Activated T-cell treated with anti-CD3 and anti-CD28 coated beads, Interleukin-2, amount 50 U/mL, for 24 hours (primary cell): ENCODE measurements at places on chromosomes 7 and 10.

DNA sequence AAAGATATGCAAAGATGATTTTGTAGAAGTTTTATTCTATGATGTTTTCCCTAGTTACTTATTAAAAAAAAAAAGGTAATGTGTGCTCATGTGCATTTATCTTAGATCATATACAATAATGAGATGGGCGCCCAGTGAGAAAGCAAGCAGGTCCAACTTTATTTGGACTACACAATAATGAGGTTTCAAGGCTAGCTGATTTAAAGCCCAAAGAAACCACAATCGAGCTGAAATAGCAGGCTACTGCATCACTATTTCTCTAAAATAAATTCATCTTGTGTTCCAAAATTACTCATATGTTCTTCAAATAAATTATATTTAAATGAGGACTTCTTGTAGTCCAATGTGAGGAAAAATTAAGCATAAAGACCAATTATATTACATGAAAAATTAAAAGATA, 110.1 kb downstream of the JMJD1C start:
- peak overlapping the region; percentile 64 for H3K27ac ChIP-seq
- H3K4me1 ChIP-seq = peaks cover 32% of the 10 kb centered on the region
- no peaks in the 10 kb centered on the region for H3K36me3 ChIP-seq
- H3K4me3 ChIP-seq = no peak overlapping the region

DNA sequence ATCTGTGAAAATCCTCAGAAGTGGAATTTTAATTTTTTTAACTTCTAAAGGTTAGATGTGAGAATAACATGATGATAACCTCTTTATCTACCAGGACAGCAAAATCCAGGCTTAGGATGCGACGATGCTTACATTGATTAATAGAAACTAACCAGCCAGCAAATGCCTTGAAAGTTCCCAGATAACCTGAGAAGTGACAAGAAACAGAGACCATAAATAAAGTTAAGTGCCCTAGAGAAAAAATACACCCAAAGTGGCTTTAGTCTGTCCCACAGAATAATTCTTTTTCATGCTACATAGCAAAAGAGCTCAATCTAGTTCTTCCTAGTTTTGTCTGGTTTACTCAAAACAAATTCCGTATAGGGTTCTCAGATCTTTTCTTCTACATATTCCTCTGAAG, 262.7 kb downstream of the WDR11 start:
- H3K27me3 ChIP-seq = no peaks in the 10 kb centered on the region
- no peaks in the 10 kb centered on the region for H3K4me1 ChIP-seq
- H3K36me3 ChIP-seq = no peaks in the 10 kb centered on the region
- no peak overlapping the region for H3K27ac ChIP-seq
- DNase-seq = no peak

DNA sequence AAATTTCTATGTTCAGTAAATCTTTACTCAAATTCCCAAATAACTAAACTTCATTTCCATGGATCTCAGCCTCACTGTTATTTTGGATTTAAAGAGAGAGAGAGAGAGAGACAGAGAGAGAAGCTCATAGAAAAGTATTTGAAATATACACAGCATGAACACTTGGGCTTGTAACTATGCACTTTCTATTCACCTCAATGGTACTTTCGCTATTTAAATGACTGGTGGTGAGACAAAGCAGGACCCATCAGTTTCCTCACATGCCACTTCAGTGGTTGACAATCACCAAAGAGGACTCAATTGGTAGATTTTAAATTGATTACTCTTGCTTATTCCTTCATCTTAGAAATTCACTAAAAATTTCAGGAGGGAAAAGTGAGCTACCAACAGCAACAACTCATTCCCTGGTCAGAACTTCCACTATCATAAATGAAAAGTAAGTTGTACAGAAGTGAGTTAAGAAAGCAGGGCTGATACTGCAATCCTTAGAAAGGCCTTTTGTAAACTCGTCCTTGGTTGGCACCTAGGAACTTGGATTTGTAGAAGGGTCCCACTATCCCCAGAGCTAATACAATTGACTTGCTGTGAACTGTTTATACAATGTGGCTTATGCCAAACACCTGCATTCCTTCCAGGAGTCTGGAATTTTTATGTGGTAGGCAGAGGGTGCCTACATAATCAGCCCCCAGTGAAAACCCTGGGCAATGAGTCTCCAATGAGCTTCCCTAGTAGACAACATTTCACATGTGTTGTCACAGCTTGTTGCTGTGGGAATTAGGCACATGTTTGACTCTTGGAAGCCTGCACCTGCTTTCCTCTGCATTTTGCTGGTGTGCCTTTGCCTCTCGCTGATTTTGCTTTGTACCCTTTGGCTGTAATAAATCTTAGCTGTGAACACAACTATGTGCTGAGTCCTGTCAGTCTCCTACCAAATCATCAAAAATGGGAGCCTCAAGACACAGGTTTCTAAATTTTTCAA, 10.8 kb downstream of the ERLIN1 start:
- H3K4me3 ChIP-seq = peak overlapping the region; percentile 52
- DNase-seq = no peak
- peaks cover 89% of the 10 kb centered on the region for H3K36me3 ChIP-seq
- peaks cover 53% of the 10 kb centered on the region for H3K4me1 ChIP-seq
- no peaks in the 10 kb centered on the region for H3K27me3 ChIP-seq
- H3K27ac ChIP-seq = peak overlapping the region; percentile 80

- H3K27me3 ChIP-seq = no peaks in the 10 kb centered on the region
- H3K36me3 ChIP-seq = no peaks in the 10 kb centered on the region
- no peaks in the 10 kb centered on the region for H3K4me1 ChIP-seq
- H3K4me3 ChIP-seq = no peak overlapping the region
Measured at GRCh38 chr7:121752706-121753105, 120.3 kb upstream of the PTPRZ1 start.

GRCh38 chr7:36155811-36156361, 2.8 kb downstream of the EEPD1 start:
- H3K27me3 ChIP-seq = no peaks in the 10 kb centered on the region
- H3K27ac ChIP-seq = no peak overlapping the region
- H3K4me3 ChIP-seq = no peak overlapping the region
- DNase-seq = no peak
- H3K36me3 ChIP-seq = no peaks in the 10 kb centered on the region

- no peak for DNase-seq
- H3K4me3 ChIP-seq = no peak overlapping the region
- H3K27me3 ChIP-seq = no peaks in the 10 kb centered on the region
- no peaks in the 10 kb centered on the region for H3K36me3 ChIP-seq
- no peak overlapping the region for H3K27ac ChIP-seq
Measured at GRCh38 chr10:126407831-126408230, 19.6 kb upstream of the ADAM12 start.

DNA sequence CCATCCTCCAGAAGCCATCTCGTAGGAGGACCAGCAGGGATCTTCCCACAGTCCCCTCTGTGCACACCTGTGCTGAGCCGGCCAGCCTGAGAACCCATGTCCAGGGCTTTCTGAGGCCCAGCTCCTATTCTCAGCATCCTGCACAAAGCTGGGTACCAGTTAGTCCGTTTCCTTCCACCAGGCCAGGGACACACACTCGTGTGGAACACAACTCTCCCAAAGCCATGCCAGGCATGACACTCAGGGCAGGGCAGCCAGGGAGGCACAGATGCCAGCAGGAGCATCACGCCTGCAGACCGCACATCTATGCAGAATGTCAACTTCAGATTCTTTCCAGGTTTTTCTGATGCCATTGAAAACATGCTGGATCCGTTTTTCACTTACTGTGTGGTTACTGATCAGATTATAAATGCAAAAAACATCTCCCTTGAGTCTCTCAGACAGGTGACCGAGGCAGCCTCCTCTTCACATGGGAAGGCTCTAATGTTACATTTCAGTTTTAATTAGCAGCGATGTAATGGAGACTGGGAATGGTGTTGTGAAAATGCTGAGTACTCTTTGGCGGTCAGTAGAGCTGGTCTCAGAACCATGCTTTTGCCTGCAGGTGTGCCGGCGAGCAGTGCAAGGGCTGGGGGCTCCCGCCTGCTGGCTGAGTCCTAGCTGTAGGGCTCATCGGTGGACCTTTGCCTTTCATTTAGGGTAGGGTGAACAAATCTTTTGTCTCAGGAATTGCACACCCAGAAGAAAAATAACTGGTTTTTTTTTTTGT, 3.3 kb upstream of the SUN1 start:
- H3K4me3 ChIP-seq = no peak overlapping the region
- H3K36me3 ChIP-seq = peaks cover 33% of the 10 kb centered on the region
- H3K27ac ChIP-seq = no peak overlapping the region
- peaks cover 70% of the 10 kb centered on the region for H3K4me1 ChIP-seq
- no peak for DNase-seq

- no peaks in the 10 kb centered on the region for H3K4me1 ChIP-seq
- H3K36me3 ChIP-seq = no peaks in the 10 kb centered on the region
- no peak overlapping the region for H3K4me3 ChIP-seq
- H3K27me3 ChIP-seq = no peaks in the 10 kb centered on the region
Measured at GRCh38 chr10:127047878-127048238, 142.6 kb downstream of the DOCK1 start.

DNA sequence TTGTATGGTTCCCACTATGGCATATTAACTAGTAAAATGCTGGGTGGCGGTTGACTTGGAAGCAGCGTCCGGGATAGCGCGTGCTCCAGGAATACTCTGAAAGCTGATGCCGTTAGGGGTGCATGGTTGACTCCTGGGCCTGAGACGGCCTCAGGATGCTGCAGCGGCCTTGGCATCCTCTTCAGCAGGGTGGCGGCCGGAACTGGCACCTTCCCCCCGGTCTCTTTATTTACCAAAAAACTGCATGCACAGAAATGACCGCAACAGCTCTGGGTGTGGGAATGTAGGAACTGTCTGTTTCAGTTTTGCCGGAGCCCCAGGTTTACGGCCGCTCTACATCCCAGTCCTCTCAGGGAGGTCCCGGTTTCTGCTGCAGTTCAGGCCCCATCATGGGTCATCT, 28.8 kb downstream of the PFKP start:
- no peak for DNase-seq
- peak overlapping the region; percentile 96 for H3K27ac ChIP-seq
- H3K4me1 ChIP-seq = peaks cover 72% of the 10 kb centered on the region
- H3K4me3 ChIP-seq = peak overlapping the region; percentile 60

DNA sequence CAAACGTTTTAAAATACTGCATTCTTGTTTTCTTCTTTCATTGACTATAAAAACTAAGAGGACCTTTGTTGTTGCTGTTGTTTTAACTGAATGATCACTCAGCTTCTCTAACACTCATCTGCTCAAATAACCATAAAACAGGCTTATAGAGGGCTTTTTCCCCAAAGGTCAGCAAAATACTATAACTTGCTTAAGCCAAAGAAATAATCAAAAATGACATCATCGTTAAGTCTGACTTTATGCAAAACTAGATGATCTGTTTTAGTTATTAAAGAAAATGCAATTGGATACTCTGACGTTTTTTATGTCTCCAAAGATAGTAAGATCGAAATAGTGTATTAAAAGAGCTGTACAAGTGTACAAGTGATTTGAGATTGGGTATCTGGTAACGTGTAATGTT, 152.9 kb downstream of the SEMA3A start:
- H3K4me1 ChIP-seq = no peaks in the 10 kb centered on the region
- no peak overlapping the region for H3K27ac ChIP-seq
- no peaks in the 10 kb centered on the region for H3K36me3 ChIP-seq

GRCh38 chr7:73976761-73977618, 51.0 kb upstream of the ELN start:
- H3K4me3 ChIP-seq = no peak overlapping the region
- no peaks in the 10 kb centered on the region for H3K4me1 ChIP-seq
- H3K27me3 ChIP-seq = peaks cover 11% of the 10 kb centered on the region
- H3K36me3 ChIP-seq = no peaks in the 10 kb centered on the region
- no peak for DNase-seq
- H3K27ac ChIP-seq = no peak overlapping the region

- no peaks in the 10 kb centered on the region for H3K4me1 ChIP-seq
- H3K27ac ChIP-seq = no peak overlapping the region
- peaks cover 26% of the 10 kb centered on the region for H3K27me3 ChIP-seq
- H3K36me3 ChIP-seq = no peaks in the 10 kb centered on the region
- no peak for DNase-seq
Measured at GRCh38 chr10:117222976-117223692, 17.8 kb upstream of the SLC18A2 start.

DNA sequence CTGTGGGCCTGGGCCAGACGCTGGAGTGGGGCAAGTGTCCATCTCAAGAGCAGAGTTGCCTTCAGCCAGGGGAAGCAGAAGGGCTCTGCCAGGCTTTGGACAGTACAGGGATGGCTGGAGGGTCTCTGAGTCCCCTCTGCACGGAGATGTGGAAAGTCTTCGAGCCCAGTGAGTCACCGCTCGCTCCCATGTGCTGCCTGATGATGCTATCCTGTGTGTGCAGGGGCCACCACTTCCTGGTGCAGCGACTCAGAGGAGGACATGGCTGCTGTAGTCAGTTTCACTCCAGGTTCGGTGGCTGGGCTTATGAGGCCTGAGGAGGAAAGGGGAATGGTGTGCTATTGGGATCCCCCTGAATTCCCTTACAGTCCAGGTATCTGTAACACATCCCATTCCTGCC, 6.0 kb downstream of the ADCYAP1R1 start:
- H3K27ac ChIP-seq = no peak overlapping the region
- no peak for DNase-seq
- no peak overlapping the region for H3K4me3 ChIP-seq
- H3K27me3 ChIP-seq = peaks cover 29% of the 10 kb centered on the region

DNA sequence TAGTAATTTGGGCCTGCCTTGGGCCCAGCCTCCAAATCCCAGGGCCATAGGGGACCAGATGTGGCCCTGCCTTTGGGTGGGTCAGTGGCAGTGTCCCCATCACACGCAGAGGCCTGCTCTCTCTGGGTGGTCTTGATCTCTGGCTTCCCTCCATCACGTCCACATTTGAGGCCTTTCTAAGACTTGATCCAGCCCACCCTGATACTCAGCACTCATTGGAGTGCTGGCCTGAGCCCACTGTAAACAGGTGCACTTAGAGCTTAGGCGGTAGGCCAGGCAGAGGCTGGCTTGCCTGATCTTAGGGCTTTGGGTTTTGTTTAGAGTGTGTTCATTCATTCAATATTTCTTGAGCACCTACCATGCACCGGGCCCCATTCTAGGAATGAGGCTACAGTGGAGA, 52.6 kb downstream of the TBATA start:
- no peaks in the 10 kb centered on the region for H3K27me3 ChIP-seq
- no peak overlapping the region for H3K4me3 ChIP-seq
- no peak overlapping the region for H3K27ac ChIP-seq

GRCh38 chr10:21080261-21080660, 183.2 kb upstream of the NEBL start:
- H3K27ac ChIP-seq = no peak overlapping the region
- H3K4me3 ChIP-seq = no peak overlapping the region
- no peak for DNase-seq
- peaks cover 4% of the 10 kb centered on the region for H3K27me3 ChIP-seq
- H3K4me1 ChIP-seq = no peaks in the 10 kb centered on the region
- H3K36me3 ChIP-seq = no peaks in the 10 kb centered on the region

- no peak for DNase-seq
- H3K27ac ChIP-seq = no peak overlapping the region
- H3K27me3 ChIP-seq = peaks cover 12% of the 10 kb centered on the region
- H3K4me1 ChIP-seq = no peaks in the 10 kb centered on the region
- H3K36me3 ChIP-seq = no peaks in the 10 kb centered on the region
Measured at GRCh38 chr7:140631021-140631420, 9.6 kb downstream of the DENND2A start.

DNA sequence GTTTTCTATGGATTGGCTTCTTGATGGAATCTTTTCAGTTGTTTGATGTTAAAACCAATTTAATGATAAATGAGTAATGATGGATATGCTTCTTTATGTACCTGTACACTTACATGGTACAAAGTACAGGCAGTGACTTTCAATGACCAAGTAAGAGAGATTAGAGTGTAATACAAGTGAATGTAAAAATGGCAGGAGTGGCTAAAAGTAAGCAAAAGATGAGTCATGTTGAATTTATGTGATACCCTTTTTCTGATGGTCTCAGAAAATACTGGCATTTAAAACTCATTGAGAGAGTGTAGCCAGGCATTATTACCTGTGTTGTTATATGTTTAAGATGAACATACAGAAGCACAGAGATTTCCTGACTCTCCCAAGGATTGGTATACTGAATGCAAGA, 97.1 kb downstream of the GPR85 start:
- no peaks in the 10 kb centered on the region for H3K36me3 ChIP-seq
- H3K4me3 ChIP-seq = no peak overlapping the region
- no peaks in the 10 kb centered on the region for H3K4me1 ChIP-seq
- DNase-seq = no peak
- H3K27me3 ChIP-seq = peaks cover 31% of the 10 kb centered on the region
